ENCODE measurements at places on chromosomes 5 and 9.

DNA sequence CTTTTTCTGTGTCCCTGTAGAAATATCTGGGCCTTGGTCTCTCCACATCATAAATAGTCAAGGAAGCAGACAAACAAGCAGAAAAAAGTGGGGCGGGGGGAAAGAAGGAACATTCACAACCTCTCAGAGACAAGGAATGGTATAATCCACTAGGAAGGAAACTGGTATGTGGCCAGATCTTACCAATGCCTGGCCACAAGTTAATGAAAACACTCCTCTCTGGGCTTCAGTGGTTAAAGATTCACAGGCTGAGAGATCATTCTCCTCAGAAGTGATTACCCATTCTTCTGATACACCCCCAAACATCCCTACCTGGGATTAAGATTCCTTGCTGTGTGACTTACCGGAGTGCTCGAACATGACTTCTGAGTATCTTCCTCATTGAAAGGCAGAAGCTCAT lies 290.6 kb downstream of the MARCHF11 start:
- no peak for DNase-seq

GRCh38 chr9:84471816-84472215 lies 131.3 kb upstream of the SLC28A3 start:
- DNase-seq, result no peak

- DNase-seq, result no peak
Observed at GRCh38 chr9:21690561-21690960, 111.9 kb upstream of the MTAP start.

- DNase-seq, result no peak
Observed at GRCh38 chr5:144028058-144028457, 142.4 kb downstream of the YIPF5 start.

- DNase-seq, result no peak
Observed at GRCh38 chr5:7795306-7795705, 55.6 kb downstream of the CFAP90 start.

DNA sequence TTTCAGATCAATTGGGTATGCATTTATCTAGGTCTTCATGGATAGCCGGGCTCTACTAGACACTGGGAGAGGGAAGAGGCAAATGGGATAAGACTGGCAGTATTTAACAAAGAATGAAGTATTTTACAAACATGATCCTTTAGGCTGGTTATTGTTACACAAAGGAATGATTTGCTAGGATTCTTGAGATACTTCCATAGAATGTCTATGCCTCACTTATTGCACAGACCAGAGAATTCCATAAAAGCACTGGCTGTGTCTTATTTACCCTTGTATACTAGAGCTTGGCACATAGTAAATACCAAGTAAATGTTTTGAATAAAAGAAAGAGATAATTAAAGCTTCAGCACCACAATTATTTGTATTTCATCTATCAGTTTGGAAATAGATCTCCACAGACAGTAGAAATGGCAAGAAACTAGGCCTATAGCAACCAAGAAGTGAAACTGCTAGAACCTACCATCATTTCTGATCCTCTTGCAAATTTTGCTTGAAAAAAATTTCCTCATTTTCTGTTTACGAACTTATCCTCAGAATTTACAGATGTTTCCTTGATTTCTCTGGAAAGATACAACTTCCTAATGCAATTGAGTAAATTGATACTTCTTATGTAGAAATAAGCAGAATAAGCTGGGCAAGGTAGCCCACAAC lies 3.8 kb downstream of the PDCD1LG2 start:
- DNase-seq, result no peak

GRCh38 chr5:156021866-156022265 lies 305.1 kb upstream of the SGCD start:
- no peak for DNase-seq

GRCh38 chr5:1278656-1279442 lies 16.0 kb downstream of the TERT start:
- no peak for DNase-seq

- no peak for DNase-seq
Observed at GRCh38 chr9:14251154-14252071, 62.5 kb downstream of the NFIB start.
